Stimulated activated CD8-positive, alpha-beta memory T cell treated with anti-CD3 and anti-CD28 coated beads, Interleukin-15, amount 100 ng/mL, for 24 hours (primary cell): ENCODE measurements at places on chromosomes 5 and 9.

DNA sequence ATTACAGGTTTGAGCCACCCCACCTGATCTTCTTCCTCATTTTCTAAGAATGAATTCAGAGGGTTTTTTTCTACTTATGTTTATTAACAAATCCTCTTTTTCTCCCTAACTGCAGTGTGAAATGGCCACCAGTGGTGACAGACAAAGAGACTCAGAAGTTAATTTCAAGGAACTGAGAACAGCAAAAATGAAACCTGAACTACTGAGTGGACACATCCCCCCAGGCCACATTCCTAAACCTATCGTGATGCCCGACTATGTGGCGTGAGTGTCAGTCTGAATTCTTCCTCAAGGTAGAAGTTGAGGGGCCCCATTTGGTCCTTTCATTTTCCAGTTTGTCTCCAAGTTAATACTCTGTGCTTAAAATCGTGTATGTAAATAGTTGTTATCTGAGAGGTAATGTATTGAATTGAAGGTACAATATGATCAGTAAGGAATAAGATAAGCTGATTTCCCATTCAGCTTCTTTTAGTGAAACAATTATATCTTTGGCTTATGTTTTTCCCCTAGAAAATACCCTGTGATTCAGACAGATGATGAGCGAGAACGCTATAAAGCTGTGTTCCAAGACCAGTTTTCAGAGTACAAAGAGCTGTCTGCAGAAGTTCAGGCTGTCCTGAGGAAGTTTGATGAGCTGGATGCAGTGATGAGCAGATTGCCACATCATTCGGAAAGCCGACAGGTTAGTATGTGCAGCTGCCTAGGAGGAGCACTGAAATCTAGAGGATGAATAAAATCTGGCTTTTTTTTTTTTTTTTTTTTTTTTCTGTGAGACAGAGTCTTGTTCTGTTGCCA, 17.7 kb downstream of the MARVELD2 start:
- DNase-seq, result no peak

DNA sequence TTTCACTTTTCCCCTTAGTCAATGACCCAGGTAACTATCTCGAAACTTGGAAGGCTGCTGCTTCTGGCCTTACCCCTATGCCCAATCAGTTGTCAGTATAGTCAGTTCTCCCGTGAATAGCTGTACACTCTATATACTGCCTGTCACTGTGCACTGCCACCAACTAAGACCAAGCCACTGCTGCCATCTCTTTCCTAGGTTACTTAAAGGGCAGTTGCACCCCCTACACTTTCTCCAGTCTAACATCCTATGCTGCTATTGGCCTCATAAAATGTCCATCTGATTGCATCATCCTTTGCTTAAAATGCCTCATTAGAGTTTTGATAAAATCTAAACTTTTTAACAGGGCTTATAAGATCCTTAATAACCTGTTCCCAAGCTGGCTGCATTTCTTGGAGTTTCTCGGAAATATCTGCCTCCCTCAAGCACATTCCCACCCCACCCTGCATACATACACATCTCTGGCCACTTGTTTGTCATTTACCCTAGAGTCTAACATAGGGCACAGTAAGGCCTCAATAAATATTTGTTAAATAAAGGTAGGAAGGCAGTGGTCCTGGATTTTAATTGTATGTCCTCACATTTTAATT, 32.8 kb upstream of the TNFAIP8 start:
- DNase-seq, result no peak

DNA sequence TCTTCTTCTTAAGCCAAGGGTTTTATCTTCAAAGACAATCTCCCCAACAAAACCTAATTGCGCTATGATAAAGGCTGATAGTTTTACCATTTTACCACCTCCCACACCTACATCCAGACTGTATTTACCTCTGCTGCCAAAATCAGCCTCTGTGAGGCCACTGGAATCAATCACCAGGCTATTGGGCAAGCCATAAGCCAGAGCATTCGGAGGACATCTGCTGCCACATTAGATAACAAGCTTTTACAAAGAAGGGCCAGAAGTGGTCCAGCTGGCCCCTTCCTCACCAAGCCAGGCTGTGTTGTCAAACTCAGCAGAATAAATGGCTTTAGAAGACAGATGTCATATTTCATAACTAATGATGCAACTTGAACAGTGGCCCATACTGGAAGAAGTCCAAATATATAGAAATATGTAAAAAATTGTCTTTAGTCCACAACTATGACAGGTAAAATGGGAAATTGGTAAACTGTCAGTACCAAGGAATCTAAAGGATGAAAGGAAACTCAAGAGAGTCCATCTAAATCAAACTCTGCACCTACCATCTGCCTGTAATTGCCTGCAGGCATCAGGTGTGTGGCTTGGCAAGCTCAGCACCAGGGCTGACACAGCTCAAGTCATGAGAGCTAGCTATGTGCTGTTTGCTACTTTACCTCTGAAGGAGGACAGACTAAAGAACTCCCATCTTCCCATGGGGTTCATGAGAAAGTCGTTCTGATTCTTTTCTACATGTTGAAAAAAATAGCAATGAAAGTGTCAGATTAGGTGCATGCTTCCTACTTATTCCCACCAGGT, 16.1 kb downstream of the SLC45A2 start:
- no peak for DNase-seq

GRCh38 chr9:580652-581342, 260.7 kb upstream of the DMRT1 start:
- no peak for DNase-seq

GRCh38 chr9:6938873-6939272, 181.1 kb downstream of the KDM4C start:
- no peak for DNase-seq

- DNase-seq, result no peak
Observed at GRCh38 chr5:119273391-119273839, 82.4 kb upstream of the TNFAIP8 start.

GRCh38 chr5:74035521-74035937, 409.5 kb downstream of the ARHGEF28 start:
- no peak for DNase-seq

DNA sequence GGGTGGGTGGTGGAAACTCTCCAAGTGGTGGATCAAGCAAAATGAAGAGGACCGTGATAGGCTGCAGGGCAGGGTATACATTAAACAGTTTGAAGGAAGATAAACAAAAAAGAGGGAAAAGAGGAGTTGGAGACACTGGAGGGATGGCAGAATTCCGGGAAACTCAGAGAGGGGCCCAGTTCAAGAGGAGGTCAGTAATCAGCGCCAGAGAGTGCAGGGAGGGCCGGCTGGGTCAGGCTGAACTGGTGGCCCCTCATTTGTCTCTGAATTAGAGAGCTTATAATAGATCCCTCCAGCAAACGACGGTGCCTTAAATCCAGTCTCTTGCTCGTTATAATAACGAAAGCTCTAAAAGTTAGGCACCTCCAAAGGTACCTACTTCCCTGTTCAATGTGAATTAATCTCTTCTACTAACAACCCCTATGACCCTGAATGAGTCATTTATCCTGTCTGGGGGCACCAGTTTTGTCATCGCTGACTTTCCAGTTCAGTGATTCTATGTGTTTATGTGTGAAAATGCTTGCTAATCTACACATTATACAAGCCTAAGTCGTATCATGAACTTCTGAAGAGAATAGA, 2.4 kb upstream of the ZSWIM6 start:
- DNase-seq, result no peak

- no peak for DNase-seq
Observed at GRCh38 chr9:121240472-121241135, 27.4 kb upstream of the GSN start.

DNA sequence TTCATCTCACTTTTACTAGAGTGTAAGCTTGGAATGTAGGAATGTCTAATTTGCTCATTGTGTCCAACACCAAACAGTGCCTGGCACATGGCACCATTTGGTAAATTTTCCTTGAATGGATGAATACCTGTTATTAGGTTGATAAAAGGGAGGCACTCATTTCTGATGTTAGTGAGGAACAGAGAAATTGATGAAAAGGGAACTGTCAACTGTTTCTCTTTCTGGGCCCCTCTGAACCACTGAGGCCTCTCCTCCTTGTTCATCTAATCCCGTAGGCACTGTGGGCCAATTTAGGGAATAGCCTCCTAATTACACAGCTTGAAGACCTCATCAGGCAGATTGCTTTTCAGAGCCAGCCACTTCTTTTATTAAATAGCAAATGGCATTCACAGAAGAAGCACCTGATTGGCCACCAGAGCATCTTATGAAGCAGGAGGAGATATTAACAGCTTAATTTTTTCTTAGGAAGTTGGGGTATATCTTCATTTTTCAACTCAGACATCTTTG, 22.6 kb downstream of the MRRF start:
- no peak for DNase-seq

DNA sequence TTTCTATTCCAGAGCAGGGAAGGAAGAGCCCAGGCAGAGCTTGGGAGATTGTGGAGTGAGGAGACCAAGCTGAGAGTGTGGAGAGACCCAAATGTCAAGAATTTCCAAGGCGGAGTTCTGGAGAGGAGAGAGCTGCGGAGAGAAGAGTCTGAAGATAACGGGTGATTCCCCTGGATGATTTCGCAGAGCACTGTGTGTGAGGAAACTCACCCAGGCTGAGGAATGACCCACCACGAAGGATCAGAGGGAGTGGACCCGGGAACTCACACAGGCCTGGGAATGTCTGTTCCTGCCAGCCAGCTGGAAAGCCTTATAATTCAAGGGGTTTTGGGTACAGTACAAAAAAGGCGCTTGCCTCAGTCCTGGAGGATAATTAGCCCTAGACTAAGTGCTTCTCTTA, 94.2 kb downstream of the WNK2 start:
- DNase-seq, result no peak

- no peak for DNase-seq
Observed at GRCh38 chr5:50922942-50923767, 256.7 kb downstream of the PARP8 start.

GRCh38 chr5:138824924-138825863, 49.9 kb downstream of the LRRTM2 start:
- no peak for DNase-seq

GRCh38 chr9:137374131-137374845, 48.7 kb downstream of the EXD3 start:
- DNase-seq, result no peak

DNA sequence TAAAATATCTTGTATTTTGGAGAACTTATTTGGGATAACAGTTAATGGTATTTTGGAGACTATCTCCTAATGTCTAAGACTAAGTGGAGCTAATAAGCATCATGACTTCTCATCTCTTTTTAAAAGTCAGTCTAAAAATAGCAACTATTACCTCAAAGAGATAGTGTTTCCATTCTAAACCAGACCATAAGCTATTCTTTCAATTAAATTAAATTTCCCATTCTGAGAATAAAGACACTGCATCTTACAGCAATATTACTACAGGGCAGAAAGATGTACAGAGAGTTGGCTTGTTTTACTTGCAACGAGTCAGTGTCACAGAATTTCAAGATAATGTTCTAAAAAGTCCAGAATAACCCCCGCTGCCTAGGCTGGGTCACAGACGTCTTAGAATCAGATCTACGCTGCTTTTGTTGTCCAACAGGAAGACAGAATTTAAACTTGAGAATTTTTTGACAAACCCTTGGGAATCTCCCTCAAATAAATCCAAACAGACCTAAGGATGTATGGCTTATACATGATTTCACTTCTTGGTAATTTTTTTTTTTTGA, 98.9 kb downstream of the USP20 start:
- no peak for DNase-seq

DNA sequence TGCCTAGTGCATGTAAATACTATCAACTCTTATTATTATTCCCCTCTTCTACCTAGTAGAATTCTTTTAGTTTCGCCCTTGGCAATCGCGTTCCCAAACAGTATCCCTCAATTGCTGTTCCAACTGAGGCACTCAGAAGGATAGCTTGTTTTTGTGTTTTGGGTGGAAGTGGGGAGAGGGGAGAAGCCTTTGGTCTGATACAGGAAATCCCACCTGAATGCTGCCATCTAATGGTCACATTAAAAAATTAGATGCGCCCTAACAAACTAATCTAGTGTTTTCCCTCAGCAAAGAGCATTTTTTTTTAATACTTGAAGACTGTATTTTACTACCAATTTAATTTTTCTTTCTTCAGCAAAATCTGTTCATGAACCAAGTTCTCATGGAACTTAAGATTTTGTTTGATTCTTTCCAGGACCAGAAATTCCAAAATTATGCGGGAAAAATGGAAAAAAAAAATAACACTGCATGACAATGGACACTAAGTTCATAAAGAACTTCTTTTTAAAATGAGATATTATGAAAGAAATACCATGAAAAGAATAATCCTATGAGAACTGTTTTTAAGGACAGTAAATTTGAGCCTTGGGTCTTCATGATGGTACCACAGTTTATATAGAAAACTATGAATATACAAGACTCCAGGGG, 22.2 kb upstream of the GLDC start:
- no peak for DNase-seq

DNA sequence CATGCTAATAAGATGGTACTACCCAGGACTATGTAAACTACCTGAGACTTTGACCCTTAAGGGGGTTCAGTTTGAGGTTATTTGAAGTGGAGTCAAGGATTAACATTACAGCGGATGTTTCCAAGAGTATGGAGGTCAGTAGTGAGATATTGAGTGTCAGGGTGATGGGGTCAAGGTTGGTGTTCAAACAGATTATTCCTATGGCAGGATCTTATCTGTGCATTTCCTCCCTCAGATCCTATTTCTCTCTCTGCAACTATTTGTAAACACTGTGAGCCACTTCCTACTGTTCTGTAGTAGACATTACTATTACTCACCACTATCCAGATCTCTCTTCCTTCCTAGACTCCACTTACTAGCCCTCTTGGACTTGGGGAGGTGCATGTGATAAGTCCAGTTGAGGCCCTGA, 54.0 kb upstream of the STOM start:
- DNase-seq, result no peak

DNA sequence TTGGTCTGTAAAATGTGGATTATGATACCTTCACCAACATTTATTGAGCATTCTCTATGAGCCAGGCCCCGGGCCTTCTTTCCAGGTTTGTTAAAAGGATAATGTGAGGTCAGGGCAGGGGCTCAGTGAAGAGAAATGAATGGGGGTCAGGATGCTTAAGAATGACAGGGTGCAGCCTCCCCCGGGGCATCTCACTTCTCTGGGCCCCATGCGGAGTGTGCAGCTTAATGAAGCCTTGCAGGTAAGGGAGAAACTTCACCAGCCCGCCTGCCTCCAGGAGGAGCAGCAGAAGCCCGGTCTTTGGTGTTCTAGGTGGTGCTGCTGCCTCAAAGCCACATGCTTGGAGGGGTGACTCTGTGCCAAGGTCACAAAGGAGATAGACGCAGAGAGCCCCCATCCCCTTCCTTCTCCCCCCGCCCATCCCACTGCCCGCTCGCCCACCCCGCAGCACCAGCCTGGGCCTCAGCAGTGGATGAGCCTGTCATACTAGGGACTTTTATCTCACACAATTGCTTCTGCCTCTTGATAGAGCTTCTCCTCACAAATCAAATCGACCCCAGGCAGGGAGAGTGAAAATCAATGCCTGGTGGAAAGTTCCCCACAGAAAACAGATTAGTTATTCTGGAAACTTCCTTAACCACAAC, 244.8 kb downstream of the PBX3 start:
- no peak for DNase-seq

GRCh38 chr9:95791695-95792094, 83.8 kb upstream of the ERCC6L2 start:
- DNase-seq, result no peak

DNA sequence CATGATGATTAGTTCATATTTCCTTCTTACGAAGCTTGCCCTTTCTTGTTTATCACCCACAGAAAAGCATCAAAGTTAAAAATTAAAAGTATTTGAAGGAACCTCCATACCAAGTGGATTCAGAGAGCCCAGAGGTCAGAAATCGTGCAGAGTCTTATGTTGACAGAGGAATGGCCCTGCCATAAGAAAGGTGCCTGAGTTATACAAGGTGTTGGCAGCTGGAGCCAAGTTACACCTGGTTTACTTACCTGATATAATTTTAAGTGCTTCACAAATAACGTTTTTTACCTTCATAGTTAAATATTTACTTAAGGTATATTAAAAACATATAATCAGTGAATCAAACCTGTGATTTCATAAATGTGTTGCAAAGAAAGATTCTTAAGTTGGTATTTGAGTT, 42.3 kb upstream of the DHFR start:
- DNase-seq, result no peak
